ENCODE measurements at places on chromosomes 7 and 10.

DNA sequence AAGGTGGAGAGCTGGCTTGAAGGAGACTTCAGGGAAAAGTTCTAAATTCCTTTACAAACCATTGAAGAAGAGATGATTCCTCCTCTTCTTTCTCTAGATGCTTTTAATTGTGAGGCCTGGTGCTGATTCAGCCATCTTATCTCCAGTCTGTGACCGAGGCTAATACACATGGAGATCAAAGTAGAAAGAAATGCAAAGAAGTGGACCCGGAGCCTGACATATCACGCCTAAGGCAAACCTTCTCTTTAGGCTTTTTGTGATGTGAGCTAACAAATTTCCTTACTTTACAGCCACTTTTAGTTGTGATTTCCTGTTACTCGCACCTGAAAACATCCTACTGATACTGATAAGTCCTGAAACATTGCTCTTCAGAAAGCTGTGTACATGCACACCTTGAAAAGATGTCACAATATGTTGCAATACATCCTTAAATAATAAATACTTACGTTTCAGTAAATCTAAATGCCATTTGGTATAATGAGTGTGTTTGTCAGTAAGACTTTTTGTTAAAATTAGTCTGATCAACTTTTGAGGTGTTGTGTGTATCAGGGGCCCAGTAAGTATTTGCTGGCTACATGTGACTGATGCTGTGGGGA is 192.4 kb downstream of the BAMBI start:
- no peak for DNase-seq

DNA sequence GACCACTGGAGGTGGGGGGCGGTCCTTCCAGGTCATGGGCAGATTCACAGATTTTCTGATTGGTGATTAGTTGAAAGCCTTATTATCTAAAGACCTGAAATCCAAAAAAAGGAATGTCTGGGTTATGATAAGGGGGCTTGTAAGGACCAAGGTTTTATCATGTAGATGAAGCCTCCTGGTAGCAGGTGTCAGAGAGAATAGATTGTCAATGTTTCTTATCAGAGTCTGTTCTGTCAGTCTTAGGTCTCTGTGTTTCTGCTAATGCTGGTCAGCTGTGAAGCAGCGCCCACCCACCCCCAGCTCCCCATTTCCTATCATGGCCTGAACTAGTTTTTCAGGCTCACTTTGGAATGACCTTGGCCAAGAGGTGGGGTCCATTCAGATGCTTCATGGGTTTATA is 21.2 kb downstream of the TES start:
- no peak for DNase-seq

DNA sequence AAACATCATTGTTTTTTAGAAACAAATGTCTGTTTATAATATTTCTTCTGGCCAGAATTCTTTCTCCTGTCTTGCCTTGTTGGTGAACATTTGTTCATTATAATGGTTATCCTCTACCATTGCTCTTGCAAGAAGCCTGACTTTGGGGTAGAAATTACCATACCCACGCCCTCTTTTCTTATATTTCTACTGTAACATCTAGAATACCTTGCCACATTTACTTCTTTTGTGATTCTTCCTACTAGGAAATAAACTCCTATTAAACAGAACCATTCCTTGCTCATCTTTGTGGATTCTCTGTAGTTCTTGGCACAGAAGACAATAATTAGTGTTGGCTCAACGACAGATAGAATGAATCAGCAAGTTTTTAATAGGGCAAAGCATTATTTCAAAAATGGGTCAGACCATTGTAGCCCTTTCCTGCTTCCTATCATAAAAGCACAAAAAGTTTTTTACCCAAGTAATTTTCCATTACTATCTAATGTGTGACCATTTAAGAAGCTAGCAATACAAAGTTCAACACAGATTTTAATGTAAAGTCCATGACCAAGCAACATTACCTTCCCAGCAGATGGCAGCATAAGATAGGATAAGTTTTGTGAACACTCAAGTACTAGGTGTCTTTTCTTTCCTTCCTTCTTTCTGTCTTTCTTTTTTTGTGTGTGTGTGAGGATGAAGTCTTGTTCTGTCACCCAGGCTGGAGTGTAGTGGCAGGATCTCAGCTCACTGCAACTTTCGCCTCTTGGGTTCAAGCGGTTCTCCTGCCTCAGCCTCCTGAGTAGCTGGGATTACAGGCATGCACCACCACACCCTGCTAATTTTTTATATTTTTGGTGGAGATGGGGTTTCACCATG is 270.4 kb downstream of the HGF start:
- DNase-seq: no peak

DNA sequence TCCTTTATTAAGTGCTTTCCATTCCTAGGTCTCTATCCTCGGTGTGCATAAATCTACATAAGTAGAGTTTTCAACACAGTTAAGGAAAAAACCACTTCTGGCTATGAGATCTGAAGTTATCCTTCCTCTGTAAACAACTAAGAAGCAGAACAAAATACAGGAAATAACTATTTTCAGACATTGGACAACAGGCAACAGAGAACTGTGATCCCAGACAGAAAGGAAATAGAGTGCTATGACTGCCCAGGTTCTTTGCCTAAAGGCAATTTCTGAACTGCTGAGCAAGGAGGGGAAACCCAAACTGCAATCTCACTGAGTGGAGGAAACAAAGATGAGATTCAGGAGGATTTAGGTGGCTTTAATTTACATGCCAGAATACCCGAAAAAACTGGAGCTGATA is 285.4 kb downstream of the SNX13 start:
- no peak for DNase-seq

DNA sequence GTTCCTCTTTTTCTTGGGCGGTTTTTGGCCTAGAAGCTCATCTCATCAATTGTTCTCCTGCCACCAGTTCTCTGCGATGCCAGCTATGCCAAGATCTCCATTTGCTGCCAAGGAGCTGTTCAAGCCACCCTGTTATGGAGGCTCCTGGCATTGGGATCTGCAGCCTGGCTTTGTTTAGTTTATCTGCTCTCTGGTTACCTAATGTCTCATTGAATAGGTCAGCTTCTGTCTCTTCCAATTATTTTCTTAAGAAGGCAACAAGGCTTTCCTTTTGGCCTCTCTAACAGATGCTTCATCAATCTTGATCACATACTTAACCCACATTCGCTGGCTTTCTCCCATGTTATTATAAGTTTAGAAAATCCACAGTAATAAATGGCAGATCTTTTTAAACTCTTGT is 20.6 kb upstream of the SDK1 start:
- no peak for DNase-seq

GRCh38 chr7:151135866-151136843 is 31.3 kb downstream of the GBX1 start:
- DNase-seq: peak; percentile 13

- no peak for DNase-seq
Observed at GRCh38 chr7:117229350-117229749, 93.5 kb downstream of the WNT2 start.

- DNase-seq: peak; percentile 42
Observed at GRCh38 chr10:93065675-93066543, 5.3 kb downstream of the CYP26C1 start.

GRCh38 chr10:120455004-120455403 is 2.0 kb upstream of the PLPP4 start:
- no peak for DNase-seq

DNA sequence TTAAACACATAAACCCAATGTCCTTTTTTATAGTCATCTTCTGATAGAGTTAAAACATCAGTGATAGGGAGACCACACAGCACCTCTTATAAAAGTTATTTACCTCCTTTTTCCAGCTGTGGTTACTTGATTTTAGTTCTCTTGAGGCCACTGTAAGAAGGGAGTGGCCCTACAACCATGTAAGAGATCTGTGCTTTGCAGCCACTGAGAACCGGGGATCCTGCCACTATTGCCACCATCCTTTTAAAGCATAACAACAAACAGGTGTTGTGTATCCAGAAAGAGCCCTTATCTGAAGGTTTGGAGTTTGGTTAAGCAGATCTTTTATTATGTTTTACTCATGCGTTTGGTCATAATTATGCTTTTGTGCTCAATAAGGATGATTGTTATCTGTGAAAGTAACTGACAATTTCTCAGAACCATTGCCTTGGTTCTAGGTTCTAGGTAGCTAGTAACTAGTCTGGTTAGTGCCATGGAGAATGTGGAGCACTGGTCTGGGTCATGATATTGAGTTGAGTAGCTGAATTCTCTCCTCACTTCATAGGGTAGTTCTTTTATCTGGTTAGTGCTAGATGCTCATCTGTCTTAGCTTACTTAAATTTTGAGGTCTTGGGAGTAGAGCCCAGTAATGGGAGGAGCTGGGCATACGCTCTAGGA is 56.5 kb downstream of the ST7 start:
- DNase-seq: no peak

Data from glutamatergic neuron (in vitro differentiated cells).